Activated effector memory CD4-positive, alpha-beta T cell treated with Interleukin-2 at 50 U/mL for 16 hours (primary cell): ENCODE measurements at places on chromosomes 1 and 21.

DNA sequence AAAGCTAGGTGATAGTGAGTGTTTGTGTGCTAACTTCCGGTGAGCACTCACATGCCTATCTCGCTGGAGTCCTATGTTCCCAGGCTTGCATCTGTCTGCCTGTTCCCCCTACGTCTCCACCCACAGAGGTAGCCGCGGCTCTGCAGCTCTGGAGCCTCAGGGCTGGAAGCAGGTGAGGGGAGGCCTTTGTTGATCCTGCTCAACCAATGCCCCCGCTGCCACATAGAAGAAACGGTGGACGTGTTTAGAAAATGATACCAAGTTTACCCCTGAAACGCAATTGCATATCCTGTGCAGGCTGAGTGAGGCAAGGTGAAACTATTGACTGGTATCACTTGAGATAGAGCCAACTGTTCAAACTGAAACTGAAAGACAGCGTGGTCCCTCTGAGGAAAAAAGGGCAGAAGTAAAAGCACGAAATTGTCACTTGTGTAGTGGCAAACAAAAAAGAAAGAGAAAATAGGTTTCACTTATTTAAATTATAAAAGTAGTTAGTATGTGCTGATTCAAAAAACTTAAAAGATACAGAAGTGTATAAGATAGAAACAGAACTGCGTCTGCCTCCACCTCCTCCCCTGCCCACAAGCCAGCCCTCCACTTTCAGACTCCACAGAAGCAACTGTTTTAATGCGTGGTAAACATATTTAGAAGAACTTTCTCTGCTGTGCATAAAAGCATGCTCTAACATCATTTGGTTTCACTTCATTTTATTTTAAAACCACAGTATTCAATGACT, 38.6 kb upstream of the ETS2 start:
- peak; percentile 41 for DNase-seq

GRCh38 chr1:116066868-116067565, 44.2 kb upstream of the MAB21L3 start:
- no peak for DNase-seq

GRCh38 chr1:85864727-85865126, 156.5 kb upstream of the ZNHIT6 start:
- DNase-seq = no peak

DNA sequence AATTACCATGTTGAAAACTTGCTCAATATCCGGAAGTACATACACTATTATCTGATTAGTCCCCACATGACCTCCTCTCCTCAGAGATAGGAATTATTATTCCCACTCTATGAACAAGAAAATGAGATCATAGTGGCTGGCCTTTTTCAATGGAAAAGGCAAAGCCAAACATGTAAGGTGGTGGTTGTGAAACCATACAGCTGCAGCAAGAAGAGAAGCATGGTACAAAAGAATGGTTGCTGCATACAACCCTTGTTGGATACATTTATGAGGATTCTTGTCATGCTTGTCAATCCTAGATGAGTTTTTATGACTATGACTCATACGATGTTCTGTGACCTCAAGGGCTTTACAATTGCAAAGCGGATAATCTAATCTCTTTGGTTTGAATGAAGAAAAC, 514.7 kb downstream of the PLPP3 start:
- DNase-seq = no peak

- no peak for DNase-seq
These were observed 76.2 kb upstream of the RGS4 start for GRCh38 chr1:162992945-162993344.

- no peak for DNase-seq
These were observed 25.7 kb upstream of the KCNK1 start for GRCh38 chr1:233587958-233588799.

DNA sequence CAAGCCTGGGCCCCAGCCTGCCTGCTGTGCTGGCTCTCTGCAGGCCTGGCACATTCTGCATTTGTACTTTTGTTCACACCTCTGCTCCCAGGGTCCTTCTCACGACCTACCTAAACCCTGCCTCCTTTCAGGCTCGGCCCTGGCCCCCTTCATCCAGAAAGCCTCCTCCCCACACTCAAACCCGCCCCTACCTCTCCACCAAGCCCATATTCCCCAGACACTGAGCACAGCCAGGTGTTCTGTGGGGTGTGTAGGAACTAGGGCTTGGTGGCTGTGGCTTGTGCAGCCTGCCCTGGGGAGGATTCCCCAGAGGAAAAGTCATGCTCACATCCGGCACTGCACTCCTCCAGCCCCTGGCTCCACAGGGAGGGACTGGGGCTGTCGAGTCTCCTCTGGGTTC, 8.2 kb upstream of the MIXL1 start:
- DNase-seq = no peak

GRCh38 chr1:169141356-169141755, 34.9 kb downstream of the ATP1B1 start:
- no peak for DNase-seq

DNA sequence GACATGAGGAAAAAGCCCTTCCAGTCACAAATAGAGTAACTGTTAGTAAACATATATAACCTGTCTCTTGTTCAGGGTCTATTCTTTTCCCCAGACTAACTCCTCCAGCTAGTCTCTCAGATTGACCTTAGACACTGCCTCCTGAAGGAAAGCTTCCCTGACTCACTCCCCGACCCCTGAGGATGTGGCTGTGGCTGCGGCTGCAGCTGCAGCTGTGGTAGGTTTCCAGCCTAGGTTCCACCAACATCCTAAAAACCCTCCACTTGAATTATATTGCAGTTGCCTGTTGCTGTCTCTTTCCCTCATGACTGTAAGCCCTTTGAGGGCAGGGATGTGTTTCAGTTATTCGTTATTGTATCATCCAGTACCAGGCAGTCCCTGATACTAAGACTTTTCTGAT, 132.9 kb upstream of the C1orf21 start:
- DNase-seq = no peak

- no peak for DNase-seq
These were observed 821 bp downstream of the PHC2 start for GRCh38 chr1:33429856-33430691.

GRCh38 chr1:7630378-7630777, 140.7 kb upstream of the VAMP3 start:
- no peak for DNase-seq

DNA sequence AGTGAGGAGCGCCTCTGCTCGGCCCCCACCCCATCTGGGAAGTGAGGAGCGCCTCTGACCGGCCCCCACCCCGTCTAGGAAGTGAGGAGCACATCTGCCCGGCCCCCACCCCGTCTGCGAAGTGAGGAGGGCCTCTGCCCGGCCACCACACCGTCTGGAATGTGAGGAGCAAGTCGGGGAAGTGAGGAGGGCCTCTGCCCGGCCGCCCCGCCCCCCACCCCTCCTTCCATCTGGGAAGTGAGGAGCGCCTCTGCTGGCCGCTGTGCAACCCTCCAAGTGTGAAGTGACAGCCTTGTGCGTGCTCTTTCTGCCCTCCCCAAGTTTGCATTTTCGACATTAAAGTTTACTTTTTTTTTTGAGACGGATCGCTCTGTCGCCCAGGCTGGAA, 5.1 kb upstream of the ZZZ3 start:
- DNase-seq = no peak

DNA sequence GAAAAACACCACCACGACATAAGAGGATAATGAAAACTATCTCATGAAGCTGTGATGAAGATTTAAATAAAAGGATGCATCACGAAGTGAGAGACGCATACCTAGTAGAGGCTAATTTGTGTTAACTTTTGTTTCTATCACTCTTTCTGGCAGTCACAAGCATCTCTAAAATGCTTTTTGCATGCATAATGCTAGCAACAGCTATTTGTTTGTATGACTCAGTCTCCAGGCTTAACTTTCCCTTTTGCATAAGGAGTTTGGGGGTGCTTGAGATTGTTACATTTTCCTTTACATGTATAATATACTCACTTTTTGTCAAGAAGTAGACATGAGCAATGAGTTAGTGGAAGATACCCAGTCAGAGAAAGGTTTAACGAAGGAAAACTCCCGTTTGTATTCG, 385.4 kb downstream of the DISC1 start:
- DNase-seq = no peak
